NCI-H1417 treated with DMSO at 0.1 percent for 48 hours (cell line): ENCODE measurements at places on chromosomes 3 and 15.

DNA sequence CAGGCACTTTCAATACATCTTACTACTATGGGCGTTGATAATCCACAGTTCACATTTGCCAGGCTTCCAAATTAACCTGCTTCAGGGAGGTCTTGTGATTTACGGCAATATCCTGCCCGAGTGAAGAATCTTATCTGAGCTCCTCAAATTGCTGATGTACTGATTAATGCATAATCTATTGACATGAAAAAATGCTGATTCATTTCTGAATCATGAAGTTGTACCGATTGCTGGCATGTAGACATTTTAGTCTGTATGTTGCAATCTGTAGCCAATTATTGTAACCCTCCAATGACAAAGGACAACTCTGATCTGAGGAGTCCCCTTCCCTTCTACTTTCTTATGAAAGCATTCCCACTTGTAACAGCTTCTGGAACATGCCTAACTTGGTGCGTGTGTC is 97.2 kb downstream of the SEC22A start:
- DNase-seq = no peak

- no peak for DNase-seq
These were observed 35.1 kb downstream of the POC1A start for GRCh38 chr3:52119099-52119498.

GRCh38 chr3:175704366-175705055 is 845.4 kb downstream of the NAALADL2 start:
- no peak for DNase-seq

DNA sequence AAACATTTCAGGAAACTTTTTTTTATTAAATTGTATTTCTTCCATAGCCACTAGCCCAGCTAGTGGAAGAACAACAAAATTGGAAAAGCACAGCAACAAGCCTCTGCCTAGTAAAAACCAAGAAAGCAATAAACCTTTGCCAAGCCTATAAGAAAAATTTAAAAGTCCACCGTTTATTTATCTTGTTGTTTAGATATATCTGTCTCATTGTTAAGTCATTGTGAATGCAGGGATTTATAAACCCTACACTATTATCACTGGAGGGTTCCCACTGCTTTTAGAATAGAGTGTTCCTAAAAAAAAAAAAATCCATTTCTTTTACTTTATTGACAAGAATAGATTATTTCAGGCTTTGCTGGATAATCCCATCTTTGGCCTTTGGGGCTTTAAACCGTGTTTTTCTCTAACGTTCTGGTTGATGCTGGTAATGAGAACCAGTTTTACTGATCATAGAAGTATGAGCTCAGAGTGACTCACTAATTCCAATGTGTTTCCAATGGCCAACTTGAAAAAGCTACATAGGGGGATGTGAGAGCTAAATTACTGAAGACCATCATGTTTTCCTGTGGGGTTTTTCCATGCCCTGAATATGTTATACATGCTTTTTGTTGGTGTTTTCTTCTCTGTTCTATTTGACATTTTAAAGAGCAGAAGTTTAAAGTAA is 634.1 kb downstream of the RBMS3 start:
- no peak for DNase-seq

DNA sequence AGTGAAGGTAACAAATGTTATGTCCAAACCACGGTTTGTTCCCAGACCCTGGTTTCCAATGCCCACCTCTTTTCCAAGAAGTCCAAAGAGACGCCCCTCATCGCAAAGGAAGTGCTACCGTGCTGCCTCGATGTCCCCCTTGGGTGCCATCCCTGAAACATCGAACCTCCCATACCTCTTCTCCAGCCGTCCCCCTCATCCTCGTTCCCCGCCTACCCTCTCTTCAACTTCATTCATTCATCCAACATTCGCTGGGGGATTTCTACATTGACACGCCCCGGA is 467 bp downstream of the TIPIN start:
- no peak for DNase-seq

DNA sequence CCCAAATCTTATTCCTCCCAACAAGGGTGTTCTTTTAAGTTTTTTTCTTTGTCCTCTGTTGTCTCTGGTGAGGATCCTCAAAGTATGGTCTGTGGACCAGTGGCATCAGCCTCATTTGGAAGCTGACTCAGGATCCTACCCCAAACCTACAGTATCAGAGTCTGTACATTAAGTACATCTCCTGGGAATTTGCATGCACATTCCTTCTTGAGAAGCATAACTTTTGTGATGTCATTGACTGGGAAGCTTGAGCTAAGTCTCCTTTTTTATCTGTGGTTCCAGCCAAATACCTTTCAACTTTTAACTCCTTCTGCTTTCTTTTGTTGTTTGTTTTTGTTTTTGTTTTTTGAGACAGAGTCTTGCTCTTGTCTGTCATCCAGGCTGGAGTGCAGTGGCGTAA is 40.5 kb downstream of the ARMC8 start:
- no peak for DNase-seq

GRCh38 chr3:23741036-23741706 is 64.6 kb upstream of the UBE2E1 start:
- DNase-seq = no peak

- no peak for DNase-seq
These were observed 66.9 kb upstream of the MYO5C start for GRCh38 chr15:52362497-52362896.

GRCh38 chr3:37675833-37676596 is 185.7 kb upstream of the CTDSPL start:
- DNase-seq = no peak

DNA sequence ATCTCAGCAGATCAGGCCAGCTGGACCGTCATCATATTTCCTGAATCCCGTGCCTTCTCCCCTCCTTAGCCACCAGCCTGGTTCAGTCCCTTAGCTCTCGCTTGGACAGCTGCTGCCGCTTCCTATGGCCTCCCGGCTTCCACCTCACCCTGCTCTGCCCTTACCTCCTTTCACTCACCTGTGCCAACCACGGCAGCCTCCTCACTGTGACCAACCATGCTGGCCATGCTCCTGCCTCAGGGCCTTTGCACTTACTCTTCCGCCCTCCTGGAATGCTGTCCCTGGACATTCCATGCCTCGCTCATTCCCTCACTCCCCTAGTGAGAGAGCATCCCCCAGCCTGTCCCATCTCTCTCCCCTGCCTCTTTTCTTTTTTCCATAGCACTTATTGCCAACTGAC is 19.2 kb downstream of the GRIP2 start:
- DNase-seq = no peak

DNA sequence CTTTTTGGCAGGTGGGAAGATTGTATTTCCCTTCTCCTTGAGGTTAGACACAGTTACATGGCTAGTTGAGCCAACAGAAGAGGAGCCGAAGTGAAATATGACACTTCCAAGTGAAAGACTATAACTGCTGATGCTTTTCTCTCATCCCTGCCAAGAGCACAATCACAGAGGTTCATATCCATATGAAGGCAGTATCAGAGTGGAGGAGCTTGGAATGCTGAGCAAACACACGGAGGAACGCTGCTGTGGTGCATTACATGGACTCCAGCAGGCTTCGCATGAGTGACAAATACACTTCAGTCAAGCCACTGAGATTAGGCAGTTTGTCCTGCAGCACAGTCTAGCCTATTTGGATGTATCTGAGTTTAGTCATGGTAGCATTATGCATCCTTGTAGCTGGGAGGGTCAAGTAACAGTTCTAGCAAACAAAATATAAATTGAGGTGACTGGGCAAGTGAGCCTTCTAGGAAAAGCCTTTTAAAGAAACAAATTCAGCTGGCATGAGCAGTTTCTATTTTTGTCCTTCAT is 5.4 kb downstream of the IQCF6 start:
- no peak for DNase-seq

DNA sequence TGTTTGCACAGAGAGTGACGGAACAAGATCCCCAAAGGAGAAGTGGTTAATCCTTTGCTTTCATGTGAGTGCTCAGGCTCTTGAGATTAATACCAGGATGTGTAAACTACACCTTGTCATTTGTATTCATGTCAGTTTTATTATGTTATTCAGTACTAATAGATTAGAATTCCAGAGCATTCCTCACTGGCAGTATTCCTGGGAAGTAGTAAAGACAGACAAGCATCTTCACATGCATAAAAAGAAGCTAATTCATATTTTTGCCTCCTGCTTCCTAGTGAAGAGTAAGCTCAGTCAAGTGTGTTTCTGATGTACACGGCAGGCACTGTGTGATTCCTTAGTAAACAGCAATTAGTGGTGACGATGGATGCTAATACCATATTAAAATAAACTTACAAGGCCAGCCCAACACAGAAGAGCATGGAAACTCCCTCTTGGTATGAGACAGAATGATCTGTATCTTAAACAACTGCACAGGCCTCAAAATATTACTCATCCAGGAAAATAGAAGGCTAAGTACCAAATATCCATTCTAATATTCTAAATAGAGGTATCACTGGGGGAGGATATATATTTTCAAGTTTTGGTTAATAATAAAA is 336.8 kb upstream of the MCTP2 start:
- no peak for DNase-seq

GRCh38 chr3:115903843-115904242 is 280.5 kb downstream of the GAP43 start:
- no peak for DNase-seq

DNA sequence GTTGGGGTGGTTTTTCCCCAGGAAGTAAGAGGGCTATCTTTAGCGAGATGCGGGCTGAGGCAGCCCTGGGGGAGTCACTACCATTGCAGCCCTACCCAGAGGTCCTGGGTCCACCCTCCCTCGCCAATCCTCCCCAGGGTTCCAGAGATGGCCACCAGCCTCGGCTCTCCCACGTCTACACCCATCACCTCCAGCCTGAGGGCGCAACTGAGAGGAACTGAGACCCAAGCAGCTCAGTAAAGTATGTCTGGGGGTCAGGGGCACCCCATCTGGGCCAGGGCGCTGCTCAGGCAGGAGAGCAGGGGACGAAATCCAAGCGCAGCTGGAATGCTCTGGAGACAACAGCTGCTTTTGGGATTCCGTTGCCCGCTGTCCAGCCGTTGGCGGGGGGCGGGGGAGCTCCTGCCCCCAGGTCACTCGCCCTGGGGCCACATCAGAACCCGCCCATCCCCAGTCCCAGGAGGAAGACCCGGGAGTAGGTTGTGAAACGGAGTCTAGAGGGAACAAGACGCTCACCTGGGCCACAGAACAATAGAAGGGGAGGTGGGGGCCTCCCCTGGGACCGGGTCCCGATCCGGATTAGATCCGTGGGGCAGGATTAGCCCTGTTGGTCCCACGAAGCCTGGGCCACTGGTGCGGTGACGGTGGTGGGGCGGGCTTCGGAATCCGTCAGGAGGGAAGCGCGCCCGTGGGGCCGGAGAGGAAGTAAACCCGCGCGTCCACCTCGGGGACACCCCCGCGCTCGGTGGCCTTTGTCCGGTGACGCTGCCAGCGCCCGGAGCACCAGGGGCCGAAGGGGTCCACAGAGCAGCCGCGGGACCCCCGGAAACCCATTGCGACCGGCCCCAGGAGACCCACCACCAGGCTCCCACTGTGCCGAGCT is 1.4 kb upstream of the NDUFAF3 start:
- no peak for DNase-seq

GRCh38 chr3:138347960-138348753 is at the start of gene MRAS:
TSS of gene MRAS (plus strand) at chr3:138348579. CDS start at chr3:138372884, 24,305 bp downstream.
- peak; percentile 13 for DNase-seq

GRCh38 chr3:72181251-72181650 is 396.3 kb upstream of the PROK2 start:
- no peak for DNase-seq

GRCh38 chr3:45972534-45973402 is 22.9 kb downstream of the FYCO1 start:
- no peak for DNase-seq

- no peak for DNase-seq
These were observed 33.4 kb downstream of the AP3S2 start for GRCh38 chr15:89860431-89860830.

DNA sequence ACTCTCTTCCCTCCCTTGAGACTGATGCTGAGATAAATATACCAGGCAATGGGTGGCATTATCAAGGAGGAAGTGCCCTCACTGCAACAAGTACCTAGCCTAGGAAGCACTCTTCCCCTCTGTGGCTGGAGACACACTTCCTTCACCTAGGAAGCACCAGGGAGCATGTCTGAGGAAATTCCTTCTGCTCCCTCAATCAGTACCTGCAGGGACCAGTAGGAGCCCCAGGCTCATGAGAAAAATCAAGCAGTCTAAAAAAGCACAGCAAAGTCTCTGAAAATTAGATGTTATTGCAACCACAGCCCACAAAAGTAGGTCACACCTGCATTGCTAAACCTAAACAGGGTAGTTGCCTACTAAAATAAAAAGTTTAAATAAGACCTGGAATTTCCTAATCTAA is 78.2 kb upstream of the TRPM1 start:
- no peak for DNase-seq

DNA sequence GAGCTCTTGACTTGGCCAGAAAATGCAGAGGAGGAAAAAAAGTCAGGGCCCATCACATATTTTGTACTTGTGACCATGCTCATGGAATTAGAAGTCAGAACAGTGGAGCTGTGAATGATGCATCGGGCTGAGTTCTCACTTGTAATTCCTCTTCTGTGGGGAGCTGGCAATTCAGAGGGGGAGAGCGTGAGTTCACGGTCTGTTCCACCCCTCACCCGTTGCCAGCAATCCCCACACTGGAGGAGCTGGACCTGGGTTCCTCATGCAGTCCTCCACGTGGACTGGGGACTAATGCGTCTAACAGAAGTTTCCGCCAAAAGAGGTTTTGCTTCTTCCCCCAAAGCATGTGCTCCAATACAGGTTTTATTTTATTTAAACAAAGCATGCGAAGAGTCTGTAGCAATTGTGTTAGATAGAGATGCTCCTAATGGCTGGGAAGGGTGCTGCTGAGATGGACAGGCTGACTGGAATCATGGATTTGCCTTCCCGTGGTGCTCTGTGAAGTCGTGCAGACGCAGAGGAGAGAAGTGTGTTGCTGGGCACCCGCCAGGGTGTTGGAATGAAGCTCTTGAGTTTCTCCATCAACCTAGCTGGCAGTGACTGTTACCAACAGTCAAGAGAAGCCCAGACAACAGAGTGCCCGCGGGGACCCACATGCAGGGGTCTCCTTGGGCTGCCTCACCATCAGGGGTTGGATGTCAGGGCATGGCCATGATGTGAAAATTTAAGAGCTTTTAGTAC is 77.4 kb upstream of the PCSK6 start:
- DNase-seq = no peak

DNA sequence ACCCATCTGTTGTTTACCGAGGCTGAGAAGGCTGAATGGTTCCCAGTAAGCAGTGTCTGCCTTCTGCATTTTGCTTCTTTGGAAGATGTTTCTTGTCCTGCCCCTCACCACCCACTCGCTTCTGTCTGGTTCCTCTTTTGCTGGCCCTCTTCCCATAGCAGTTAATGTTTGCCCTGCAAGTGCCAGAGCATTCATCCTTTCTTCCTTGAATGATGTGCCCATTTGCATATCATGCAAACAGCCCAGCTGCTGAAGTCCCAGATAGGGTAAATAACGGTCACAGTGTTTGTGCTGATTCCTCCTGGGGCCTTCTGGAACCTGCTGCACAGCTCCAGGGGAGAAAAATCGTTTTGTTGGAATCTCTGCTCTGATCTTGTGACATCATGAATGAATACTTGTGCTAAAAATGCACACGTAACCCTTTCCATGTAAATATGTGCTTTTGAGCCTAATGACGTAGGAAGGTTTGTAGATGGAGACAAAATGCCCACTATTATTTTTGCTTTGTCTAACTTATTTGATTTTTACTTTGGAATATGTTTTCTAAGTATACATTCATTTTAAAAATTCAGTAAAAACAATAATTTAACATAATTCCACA is 381.0 kb downstream of the SOX2 start:
- no peak for DNase-seq
